Omental fat pad (tissue), 4 donors: ENCODE measurements at places on chromosomes 3 and 15.

- DNase-seq, result no peak
These were observed 29.1 kb downstream of the DAPK2 start for GRCh38 chr15:64017082-64017588.

GRCh38 chr3:124142389-124142970 is 150.6 kb upstream of the ROPN1 start:
- DNase-seq, result no peak

GRCh38 chr3:122146466-122146865 is 37.0 kb upstream of the CASR start:
- no peak for DNase-seq

DNA sequence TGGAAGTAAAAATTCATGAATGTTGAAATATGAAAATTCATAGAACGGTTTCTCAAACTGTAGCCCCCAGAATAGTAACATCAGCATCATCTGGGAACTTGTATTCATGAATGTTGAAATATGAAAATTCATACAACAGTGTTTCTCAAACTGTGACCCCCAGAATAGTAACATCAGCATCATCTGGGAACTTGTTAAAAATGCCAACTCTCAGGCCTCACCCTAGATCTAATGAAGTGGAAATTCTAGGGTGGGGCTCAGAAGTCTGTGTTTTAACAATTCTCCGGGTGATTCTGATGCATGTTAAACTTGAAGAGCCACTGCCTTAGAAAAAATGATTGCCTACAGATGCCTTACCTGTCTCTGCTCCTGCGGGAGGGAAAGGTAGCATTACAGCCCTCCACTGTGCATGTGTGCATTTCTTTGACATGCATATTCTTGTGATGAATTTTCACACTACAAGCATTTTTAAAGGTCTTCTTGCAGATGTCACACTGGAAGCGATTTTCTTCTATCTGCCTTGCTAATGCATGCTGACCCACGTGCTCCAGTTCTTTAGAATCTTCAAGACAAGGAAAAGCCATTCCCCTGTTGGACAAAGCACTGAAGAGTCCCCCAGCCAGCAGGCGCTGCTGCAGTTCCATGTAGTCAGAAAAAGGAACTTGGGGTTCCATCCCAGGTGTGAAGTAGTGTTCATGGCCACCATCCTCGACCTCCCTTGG is 21.7 kb downstream of the BNC1 start:
- DNase-seq, result no peak

DNA sequence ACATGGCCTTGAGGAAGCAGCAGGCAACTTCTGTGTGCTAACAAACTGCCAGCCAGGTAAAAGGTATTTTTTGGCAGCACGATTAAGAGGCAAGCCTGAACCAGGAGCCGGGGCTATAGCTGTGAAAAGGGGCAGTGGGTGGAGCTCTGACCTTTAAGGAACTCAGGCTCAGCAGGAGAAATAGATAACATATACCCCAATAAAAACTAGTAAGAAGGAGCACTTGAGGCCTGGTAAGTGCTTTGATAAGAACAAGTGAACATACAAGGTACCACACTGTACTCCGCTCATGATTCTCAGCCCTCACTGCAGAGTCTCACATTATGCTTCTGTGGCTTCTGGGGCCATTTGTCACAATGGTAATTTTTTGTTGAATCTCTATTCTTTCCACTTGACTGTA is 5.4 kb downstream of the FYCO1 start:
- no peak for DNase-seq
